ENCODE measurements at places on chromosomes 7 and 10.

DNA sequence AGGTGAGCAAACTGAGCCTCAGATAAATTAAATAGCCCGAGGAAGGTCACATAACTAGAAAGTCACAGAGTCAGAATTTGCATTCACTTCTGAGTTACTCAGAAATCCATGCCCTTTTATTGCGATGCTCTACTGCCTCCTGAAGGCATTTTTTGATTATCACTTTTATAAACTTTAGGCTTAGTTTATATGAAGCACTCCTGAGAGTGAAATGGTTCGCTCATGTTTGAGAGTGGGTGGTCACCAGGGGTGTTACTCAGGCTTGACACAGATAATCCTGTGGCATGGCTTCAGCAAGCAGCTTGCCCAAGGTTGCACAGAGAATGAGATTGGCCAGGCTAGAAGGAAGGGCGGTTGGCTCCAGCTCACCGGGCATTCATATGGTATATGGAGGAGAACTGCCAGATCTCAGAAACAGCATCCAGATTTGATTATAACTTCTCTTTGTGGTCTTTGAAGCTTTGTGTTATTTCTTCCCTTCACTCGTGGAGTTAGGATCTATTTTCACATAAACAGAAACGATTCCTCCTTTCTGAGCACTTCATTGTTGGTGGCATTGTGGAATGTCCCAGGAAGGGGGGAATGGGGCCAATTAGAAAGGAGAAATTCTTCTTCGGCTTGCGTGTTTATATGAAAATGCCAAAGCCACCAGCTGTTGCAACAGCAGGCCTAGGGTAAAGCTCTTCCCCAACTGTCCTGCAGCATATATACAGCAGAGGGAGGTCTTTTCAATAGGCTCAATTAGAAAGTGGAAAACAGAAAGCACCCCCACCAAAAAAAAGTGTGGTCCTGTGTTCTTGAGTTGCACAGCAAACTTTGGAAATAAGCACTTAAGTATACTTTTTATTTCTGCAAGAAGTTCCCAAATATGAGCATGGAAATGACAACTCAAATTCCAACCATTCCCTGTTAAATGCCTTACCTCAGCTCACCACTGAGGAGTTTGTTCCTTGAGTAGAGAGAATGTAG lies 628.8 kb downstream of the SUGCT start:
- no peak for DNase-seq

DNA sequence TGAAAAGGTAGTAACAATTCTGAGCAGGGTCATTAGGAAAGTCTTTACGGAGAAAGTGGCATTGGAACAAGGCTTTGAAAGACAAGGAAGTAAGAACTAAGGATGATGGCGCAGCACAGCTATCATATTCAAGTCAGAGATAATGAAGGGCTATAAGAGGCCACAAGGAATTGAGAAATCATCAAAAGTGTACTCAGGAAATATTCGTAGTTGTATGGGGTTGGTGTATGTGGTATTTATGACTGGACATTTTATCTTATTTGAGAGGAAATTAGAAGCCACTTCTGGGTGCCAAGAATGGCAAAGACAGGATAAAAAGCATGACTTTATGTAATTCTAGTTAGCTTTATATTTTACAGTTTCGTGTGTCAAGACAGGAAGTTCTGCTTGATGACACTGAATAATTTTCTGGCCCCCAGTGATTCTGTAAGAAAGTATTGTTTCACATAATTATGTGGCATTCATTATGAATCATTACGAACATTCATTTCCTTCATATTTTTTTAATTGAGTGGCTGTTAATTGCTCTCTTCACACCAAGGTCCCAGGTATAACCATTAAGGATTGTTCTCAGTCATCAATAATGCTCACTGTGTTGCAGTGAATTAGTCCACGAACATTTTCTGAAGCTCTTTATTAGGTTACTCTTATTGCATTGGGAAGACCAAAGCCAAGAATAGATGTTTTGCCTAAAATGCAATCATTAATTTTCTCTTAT lies 244.3 kb downstream of the PHF14 start:
- DNase-seq: peak; percentile 54

DNA sequence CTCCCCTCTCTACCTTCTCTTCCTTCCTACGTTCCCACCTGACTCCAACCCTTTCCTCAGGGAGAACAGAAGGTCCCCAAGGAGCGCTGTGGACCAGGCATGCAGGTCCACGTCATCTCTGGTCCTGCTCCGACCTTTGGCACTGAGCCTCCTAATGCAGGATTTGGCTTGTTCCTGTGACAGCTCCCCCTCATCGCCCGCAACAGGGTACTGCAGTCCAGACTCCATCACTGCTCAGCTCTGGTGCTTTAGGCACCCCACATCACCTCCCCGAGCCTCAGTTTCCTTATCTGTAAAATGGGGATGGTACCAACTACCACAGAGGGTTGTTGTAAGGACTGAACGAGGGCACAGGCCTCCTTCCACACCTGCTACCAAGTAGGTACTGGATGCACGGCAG lies 54.6 kb downstream of the FHIP2A start:
- no peak for DNase-seq

- DNase-seq: no peak
Observed at GRCh38 chr7:108311446-108312168, 144.6 kb downstream of the NRCAM start.

DNA sequence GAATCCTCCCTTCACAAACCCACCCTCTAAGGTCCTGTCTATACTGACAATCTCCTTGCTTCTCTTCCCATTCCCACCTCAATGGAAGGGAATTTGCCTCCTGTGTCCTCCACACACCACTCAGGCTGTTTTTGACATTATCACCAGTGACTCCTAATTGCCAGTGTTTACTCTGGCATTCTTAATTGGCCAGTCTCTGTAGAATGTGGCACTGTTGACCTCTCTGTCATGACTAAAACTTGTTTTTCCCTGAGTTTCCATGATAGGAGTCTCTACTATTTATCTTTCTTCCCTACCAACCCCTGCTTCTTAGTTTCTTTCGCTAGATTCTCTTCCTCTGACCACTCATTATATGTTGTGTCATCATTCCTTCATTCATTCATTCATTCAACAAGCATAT lies 12.1 kb downstream of the SLC16A12 start:
- no peak for DNase-seq

GRCh38 chr10:30988831-30989435 lies 42.7 kb downstream of the ZNF438 start:
- no peak for DNase-seq

GRCh38 chr10:71964098-71964742 lies at the start of gene CHST3:
Gene CHST3 (plus strand): TSS chr10:71964395. CDS start chr10:72005843, 41,448 bp downstream.
- peak; percentile 83 for DNase-seq

GRCh38 chr10:61248013-61248412 lies 205.2 kb downstream of the TMEM26 start:
- no peak for DNase-seq

GRCh38 chr7:27994639-27995038 lies 186.0 kb downstream of the JAZF1 start:
- no peak for DNase-seq
